Stimulated activated CD8-positive, alpha-beta memory T cell treated with anti-CD3 and anti-CD28 coated beads, Interleukin-15, amount 100 ng/mL, for 24 hours (primary cell): ENCODE measurements at places on chromosomes 7 and 10.

DNA sequence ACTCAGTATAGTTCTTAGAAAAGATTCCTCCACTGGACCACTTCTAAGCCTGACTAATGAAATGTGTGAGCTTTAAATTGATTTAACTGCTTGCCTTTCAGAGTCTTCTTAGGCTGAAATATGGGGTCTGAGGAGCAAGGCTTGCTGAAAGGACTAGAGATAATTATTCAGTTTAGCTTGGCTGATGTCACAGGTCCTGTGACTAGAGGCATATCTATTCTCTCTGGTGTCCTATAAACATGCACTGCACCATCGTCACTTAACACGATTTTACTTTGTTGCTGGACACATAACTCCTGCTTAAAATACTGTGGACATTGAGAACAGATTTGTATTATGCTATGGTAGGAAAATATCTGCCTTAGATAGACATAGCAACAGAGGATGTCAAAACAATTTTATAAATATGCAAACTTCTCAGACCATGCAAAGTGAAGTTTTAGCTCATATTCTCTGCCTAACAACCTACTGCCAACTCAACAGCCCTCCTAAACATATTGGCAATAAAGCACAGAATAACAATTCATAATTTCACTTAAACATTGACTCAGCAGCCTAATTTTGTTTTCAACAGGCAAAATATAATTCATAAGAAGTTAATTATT is 80.2 kb downstream of the RNF133 start:
- DNase-seq: no peak

- DNase-seq: no peak
Measured at GRCh38 chr10:6142644-6143043, 53.8 kb downstream of the RBM17 start.

DNA sequence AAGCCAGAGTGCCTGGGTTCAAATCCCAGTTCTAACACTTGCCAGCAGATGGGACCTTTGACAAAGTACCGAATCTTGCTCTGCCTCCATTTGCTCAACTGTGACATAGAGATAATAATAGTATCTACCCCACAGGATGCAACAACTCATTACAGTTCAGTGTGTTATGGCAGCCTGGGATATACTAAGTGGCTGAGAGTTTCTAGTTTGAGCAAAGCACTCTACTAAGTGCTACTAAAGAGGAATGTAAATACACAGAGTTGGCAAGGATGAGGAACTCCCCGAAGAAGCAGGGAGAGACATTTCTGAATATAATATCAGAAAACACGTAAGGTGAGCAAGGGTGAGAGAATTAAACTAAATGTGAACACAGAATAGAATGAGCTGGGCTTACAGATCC is 243.2 kb downstream of the ARHGAP21 start:
- no peak for DNase-seq

DNA sequence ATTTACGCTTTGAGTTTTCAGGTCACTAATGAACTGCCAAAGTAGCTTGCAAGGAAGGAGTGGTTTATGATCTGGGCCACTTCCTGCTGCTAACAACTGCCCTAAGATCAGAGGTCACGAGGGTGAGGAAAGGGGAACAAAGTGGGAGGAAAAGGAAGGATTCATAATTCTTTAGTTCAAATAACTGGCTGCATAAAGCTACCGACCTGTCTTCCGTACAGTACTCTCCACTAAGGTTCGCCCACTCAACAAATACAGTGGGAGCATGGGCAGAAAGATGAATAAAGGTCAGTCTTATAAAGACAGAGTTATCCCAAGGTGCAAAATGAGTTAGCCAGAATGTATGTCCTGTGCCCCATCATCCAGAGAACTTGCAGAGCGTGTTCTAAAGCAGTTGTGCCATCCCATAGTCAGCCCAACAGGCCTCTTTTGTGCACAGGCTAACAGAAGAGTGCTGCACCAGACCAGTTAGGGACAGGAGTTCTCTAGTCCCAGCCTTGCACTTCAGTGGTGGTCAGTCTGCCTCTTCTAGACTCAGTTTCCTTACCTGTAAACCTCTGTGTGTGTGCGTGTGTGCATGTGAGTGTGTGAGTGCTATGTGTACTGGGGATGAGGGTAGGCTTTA is 65.9 kb downstream of the CREB3L2 start:
- no peak for DNase-seq

- no peak for DNase-seq
Measured at GRCh38 chr10:95741807-95742467, 14.0 kb upstream of the ENTPD1 start.

DNA sequence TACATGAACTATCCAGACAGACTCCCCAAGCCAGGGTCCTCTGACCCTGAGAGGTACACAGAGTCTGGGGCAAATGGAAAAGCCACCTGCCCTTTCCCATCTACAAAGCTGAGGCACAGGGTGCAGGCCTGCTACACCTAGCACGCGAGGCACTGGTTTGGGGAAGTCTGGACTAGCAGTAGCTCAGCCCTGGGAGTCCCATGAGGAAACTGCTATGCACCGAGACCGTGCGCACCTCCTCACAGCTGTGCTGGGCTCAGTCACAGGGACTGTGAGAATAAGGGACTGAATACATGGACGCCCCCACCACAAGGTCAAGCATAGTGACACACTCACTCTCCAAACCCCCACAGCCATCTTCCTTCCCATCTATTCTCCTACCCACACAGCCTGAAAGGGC is 8.2 kb downstream of the MAT1A start:
- no peak for DNase-seq
